ENCODE measurements at places on chromosomes 1 and 21. TPM values are rescaled to one million over a fixed set of nuclear protein-coding genes. Genes with fewer than 3 reads are reported as not detected.

DNA sequence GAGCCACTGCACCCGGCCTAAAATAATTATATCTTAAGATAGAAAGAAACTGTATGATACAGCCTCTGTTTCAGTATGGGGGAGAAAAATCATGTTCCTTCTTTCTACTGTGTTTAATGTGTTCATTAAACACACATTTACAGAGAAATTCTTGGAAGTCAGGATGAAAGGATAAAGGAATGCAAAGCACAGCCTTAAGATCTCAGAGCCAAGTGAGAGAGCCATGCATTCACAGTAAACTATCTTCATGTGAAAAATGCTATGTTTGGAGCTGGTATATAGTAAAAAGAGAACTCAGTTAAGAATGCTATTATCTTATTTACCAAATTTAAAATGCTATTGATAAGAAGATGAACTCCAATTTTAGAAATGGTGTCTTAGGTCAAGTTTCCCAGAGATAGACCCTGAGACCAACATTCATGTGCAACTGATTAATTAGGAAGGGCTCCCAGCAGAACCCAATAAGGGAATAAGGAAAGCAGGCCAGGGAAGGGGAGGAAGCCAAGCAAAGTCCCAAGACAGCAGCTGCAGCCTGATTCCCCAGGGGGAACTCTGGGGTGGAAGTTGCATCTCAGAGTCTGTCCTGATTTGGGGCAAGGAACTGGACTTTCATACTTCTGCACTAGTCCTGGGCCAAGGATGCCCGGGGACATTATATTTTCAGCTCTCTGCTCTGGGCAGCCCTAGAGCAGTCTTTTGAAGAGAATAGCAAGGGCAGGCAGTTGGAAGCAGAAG lies 130.0 kb upstream of the ZNF648 start:
- DNase-seq, result no peak

DNA sequence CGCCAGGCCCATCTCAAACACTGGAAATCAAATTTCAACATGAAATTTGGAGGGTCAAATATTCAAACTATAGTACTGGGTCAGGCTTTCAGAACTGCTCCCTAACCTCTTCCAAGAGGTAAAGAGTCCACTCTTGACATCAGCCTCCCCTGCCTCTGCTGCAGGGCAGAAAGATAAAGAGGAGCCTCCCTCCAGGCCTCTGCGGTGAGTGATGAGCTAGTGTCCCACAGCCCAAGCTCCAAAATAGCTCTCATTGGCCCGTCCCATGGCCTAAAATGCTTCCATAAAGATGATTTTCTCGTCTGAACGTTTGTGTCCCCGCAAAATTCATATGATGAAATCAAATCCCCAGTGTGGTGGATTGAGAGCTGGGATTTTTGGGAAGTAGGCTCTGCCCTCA lies 33.7 kb upstream of the CCSAP start:
- DNase-seq, result no peak

GRCh38 chr1:43644558-43644957 lies 5.4 kb upstream of the KDM4A start:
- no peak for DNase-seq

Gene OR2L5
- total RNA-seq, result not detected

- no peak for DNase-seq
These were observed 75.7 kb downstream of the CRB1 start for GRCh38 chr1:197343663-197344273.

Gene TGFB2
- total RNA-seq, result 16.7 TPM

GRCh38 chr1:9438431-9439073 lies 100.7 kb upstream of the SLC25A33 start:
- DNase-seq, result peak; percentile 30

Gene MCOLN2
- total RNA-seq, result 1.1 TPM

DNA sequence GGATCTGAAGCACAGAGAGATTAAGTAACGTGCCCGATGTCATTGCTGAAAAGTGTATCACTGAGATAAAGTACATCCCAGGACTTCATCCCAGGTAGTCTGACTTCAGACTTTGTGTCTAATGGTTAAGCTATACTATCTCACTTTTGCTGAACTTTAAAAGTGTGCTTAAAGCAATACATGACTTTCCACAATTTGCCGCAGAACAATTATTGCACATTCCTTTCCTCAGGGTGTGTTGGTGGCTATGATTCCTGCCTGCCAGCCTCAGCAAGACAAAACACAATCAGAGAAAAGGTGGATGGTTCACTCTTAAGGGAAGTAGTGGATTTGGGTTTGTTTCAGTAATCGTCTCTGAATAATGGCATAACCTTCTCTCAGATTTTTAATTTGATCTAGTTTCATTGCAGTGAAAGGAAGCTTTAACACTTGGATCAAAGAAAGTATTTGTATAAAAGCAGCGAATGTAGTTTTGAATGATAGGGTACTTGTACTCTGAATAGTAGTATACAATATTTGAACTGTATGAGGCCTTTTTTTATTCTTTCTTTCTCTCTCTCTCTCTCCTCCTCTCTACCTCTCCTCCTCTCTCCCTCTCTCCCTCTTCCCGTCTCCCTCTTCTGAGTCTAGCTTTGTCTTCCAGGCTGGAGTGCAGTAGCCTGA lies 47.0 kb downstream of the CNST start:
- DNase-seq, result no peak

Gene FCRL2
- not detected for total RNA-seq

DNA sequence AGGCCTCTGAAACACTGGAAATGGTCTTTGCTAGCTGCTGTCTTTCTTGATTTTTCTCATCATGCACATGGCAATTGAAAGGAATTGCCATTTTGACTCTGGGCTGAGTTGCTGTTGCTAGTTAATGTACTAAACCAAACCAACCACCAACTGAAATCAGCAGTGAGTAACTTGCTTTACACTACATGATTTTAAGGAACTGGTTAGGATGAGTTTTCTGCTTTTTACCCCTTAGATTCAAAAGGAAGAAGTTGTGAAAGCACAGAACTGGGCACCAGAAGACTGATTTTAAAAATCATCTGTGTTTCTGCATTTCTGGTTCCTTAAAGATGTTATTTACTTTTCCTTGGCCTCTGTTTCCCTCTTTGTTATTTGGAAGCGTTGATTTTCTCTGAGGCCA lies 361.9 kb downstream of the HLX start:
- no peak for DNase-seq

Gene CDK18
- 13.6 TPM for total RNA-seq

Gene LHX8
- total RNA-seq, result 0.22 TPM

Gene NBPF3
- total RNA-seq, result 13.8 TPM

Gene CYYR1
- total RNA-seq, result 18.7 TPM

GRCh38 chr1:4176841-4177240 lies 276.8 kb upstream of the C1orf174 start:
- no peak for DNase-seq

All from thyroid gland (tissue), 4 donors.